ENCODE measurements at places on chromosomes 1 and 21.

DNA sequence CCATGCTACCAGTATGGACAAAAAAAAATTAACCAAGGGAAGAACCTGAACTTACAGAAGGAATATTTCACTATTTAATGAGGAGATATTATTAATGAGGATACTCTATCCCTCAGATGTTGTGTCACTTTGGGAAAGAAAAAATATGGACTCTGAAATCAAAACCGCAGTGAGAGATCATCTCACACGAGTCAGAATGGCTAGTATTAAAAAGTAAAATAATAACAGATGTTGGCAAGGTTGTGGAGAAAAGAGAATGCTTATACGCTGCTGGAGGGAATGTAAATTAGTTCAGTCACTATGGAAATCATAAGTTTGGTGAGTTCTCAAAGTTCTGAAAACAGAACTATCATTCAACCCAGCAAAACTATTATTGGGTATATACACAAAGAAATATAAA, 30.9 kb downstream of the TNFSF4 start:
- DNase-seq = no peak

DNA sequence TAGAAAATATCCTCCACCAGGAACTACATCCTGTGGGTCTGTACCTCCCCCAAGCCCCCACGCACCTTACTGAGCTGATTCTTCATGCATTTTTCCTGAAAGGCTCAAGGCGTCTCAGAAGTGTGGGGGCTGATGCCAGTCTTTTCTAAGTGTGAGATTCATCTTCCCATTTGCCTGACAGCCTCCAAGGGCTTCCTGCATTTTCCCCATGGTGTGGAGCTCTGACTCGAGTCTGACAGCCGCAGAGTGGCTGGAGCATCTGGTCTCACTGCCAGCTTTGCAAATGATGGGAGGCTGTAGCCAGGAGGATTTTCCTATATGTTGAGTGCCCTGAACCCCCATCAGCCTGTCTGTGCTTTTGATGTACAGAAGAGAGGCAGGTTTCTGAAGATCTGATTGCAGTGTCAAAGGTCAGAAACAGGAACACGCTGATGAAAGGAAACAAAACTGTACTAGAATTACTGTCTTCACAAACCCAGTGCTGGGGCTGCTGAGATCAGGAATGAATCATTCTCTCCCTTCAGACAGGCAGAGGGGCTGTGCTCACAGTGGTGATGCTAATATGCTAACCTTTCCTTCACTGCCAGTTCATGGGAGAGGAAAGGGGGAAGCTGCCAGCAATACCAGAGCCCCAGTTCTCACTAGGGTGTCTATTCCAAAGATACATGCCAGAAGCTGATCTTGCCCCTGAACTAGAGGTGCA, 201.5 kb upstream of the C1orf174 start:
- DNase-seq = no peak

DNA sequence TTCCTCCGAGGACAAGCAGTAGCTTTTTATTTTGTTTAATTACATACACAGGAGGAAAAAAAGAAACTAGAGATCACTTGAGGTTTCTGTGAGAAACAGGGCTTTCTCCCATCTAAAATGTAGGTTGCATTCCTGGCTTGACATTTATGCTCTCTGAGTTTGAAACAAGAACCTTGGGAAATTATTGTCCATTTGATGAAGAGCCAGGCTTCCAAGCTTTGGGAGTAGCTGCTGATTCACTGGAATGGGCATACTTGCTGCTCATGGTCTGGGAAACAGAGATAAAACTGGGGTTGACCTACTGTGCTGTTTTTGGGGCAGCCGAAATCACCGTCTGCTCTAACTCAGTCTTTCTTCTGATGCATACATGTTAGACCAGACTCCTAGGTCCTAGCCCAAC, 165.4 kb downstream of the MIS18A start:
- no peak for DNase-seq

DNA sequence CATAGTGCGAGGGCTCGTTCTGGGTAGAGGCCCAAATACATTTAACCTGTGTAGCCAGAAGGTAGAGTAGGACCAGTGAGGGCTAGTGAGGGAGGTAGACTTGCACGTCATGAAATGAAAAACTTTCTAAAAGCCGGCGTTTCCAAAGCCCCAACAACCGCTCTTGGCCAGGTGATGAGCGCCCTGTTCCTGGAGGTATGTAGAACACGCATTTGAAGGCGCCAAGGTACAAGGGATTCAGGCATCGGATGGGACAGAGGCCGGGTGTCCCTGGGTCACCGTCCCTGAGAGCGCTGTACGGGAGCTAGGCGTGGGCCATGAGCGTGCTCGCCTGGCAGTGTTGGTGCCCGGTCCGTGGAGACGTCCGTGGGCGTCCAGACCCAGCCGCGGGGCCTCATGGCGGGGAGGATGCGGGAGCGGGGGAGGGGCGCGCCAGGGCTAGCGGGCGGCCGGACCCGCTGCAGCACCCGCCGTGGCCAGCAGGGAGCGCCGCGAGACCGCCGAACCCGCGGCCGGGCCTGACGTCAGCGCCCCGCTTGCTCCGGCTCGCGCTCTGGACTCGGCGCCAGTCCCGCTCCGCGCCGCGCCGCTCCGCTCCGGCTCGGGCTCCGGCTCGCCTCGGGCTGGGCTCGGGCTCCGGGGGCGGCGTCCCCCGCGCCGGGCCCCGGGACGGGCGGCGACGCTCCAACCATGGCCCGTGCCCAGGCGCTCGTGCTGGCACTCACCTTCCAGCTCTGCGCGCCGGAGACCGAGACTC, at the start of gene PTPRU:
PTPRU (plus strand) TSS at position 568 of the 757 bp plus-strand sequence; CDS start at position 691, 123 bp downstream.
- DNase-seq = peak; percentile 58

DNA sequence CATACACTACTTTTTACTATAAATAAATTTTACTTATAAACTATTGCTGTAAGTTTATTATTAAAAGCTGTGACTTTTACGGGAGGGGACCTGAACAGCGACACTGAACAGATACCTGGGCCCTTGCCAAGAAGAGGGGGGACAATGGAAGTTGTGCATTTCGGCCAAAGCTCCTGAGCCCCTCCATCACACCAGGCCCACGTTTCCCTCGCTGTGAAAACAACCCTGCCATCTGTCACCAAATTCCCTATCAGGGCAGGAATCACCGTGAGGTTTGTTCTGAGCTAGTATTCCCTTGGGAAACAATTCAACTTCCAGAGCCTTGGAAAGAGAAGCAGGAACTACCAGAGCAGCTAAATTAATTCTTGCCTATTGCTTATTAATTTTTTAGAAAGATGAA, 37.0 kb downstream of the VTCN1 start:
- no peak for DNase-seq

- DNase-seq = no peak
Observed at GRCh38 chr1:6470132-6471085, 4.4 kb upstream of the TNFRSF25 start.

- no peak for DNase-seq
Observed at GRCh38 chr1:165697491-165697880, 876 bp downstream of the ALDH9A1 start.

DNA sequence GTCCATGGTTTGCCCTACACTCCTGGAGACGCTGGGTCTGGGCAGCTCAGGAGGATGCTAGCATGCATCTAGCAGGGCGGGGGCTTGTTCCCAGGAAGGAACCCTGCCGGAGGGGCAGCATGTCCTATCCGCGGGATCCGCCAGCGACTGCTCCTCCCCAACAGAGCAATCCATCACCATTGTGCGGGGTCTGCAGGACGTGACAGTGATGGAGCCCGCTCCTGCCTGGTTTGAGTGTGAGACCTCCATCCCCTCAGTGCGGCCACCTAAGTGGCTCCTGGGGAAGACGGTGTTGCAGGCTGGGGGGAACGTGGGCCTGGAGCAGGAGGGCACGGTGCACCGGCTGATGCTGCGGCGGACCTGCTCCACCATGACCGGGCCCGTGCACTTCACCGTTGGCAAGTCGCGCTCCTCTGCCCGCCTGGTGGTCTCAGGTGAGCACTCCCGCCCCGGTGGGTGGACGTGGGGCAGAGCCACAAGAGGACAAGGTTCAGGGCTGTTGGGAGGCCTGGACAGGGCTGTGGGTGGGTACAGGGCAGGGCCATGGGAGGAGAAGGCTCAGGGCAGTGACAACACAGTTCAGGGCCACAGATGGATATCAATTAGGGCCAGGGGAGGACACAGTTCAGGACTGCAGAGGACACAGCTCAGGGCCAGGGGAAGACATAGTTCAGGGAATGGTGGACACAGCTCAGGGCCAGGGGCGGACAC, 71.3 kb downstream of the OBSCN start:
- no peak for DNase-seq

DNA sequence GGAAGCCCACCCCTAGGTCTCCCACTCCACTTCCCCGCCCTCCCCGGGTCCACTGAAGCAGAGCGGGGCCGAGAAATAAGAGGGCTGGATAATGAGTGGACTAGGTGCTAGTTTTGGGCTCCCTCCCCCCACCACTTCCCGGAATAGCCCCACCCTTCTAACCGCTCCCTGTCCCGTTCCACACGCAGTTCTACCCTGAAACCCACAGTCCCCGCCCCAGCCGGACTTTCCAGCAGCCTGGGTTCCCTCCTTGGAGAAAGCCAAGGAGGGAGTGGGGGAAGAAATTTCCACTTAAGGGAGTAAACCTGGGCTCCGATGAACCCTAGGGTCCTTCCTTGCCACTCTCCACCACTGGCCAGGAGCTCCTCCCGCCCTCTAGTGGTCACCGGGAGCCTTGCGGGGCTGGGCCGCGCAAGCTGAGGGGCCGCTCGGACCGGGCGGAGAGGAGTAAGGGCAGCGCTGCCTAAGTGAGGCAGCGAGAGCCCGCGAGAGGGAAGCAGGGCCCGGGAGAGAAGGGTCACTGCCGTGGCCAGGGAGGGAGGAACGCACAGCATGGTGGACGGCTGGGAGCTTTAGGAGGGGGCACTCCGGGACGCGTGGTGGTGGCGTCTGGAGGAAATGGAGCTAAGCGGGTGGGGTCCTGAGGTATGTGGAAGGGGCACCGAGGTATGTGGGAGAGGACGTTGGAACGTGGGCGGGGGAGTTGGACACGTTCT, 14.3 kb downstream of the THBS3 start:
- peak; percentile 81 for DNase-seq

DNA sequence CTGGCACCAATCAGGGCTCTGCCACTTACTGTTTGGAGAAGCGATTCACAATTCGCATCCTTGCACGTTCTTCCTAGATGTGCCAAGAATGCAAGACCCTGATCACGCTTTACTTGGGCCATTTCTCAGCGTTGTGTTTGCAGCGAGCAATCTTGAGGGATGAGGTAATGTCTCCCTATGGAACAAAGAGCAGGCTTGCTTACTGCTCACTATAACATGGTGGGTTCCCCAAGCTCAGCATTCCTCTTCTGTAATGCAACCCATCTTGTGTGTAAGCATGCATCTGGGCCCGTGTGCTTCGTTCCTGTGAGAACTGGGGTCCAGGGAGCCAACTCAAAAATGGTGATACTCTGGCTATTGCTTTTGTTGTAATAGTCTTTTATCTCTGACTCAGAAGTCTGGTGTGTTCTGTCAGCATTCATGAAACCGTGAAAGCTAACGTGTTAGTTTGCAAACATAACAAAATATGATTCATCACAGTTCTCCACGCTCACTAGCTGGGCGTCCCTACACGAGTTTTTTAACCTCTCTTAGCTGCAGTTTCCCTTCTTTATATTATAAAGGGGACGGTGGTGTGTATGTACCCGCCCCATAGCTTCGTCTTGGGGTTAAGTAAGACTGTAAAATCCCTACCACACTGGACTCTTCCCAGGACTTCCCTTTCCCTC, 33.3 kb downstream of the DNTTIP2 start:
- DNase-seq = peak; percentile 94

DNA sequence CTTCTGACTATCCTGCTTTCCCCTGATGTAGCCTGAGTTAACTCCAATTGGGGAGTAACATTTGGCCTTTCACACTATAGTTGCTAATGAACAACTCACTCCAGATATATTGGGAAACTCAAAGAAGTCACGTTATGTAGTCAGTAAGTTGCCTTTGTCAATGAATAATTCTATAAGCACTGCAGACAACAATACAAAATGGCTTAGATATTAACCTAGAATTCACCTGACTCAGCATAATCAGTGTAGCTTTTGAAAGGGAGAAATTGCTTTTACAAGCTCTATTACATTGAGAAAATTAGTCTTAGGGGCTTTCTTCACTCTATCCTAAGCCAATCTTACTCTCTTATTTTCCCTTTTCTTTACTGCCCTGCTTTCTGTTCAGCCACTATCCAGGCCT, 303.5 kb upstream of the NR5A2 start:
- DNase-seq = no peak

DNA sequence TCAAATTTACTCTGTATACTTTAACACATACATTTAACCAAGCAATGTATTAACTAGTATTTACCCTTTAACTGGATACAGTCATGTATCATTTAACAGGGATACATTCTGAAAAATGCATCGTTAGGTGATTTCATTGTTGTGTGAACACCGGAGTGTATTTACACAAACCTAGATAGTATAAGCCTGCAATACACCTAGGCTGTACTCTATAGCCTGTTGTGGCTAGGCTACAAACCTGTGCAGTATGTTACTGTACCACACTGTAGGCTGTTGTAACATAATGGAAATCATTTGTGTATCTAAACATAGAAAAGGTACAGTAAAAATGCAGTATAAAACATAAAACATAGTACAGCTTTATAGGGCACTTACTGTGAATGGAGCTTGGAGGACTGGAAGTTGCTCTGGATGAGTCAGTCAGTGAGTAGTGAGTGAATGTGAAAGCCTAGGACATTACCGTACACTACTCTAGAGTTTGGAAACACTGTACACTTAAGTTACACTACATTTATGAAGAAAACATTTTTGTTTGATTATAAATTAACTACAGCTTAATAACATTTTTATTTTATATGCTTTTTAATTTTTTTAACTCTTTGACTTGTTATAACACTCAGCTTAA, 21.3 kb downstream of the RGS4 start:
- peak; percentile 84 for DNase-seq

All from IMR-90 (cell line).